ENCODE measurements at places on chromosomes 3 and 15.

GRCh38 chr15:80951941-80952340 is 37.7 kb downstream of the MESD start:
- H3K36me3 ChIP-seq, result peaks cover 31% of the 10 kb centered on the region
- H3K4me3 ChIP-seq, result no peak overlapping the region
- H3K27me3 ChIP-seq, result no peaks in the 10 kb centered on the region
- H3K4me1 ChIP-seq, result peaks cover 37% of the 10 kb centered on the region
- H3K27ac ChIP-seq, result no peak overlapping the region
- no peak for DNase-seq

GRCh38 chr3:188558343-188559071 is 404.6 kb downstream of the LPP start:
- peaks cover 28% of the 10 kb centered on the region for H3K4me1 ChIP-seq
- no peak for DNase-seq
- H3K36me3 ChIP-seq, result peaks cover 2% of the 10 kb centered on the region
- H3K4me3 ChIP-seq, result no peak overlapping the region

DNA sequence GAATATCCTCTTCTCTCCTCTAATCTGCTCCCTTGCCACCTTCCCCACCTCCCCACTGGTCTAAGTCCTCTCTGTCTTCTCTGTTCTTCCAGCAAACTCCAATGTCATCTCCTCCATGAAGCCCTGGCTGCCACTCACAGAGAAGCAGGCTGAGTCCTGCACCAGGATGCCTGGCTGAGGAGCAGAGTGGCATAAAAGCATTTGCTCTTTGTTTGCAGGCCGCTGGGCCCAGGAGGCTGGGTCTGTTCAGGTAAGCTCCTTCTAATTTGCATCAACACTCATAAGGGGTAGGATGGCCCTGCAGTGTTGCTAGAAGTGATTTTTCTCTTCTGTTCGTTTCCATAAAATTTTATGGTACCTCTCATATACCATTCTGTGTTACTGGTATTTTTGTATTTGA is 43.2 kb upstream of the KLHL25 start:
- peaks cover 8% of the 10 kb centered on the region for H3K4me1 ChIP-seq
- no peak for DNase-seq
- H3K27me3 ChIP-seq, result no peaks in the 10 kb centered on the region
- H3K4me3 ChIP-seq, result no peak overlapping the region
- no peaks in the 10 kb centered on the region for H3K36me3 ChIP-seq

GRCh38 chr3:188720215-188720614 is 451.6 kb upstream of the TPRG1 start:
- no peaks in the 10 kb centered on the region for H3K36me3 ChIP-seq
- DNase-seq, result no peak
- no peak overlapping the region for H3K27ac ChIP-seq
- H3K4me3 ChIP-seq, result no peak overlapping the region
- H3K27me3 ChIP-seq, result no peaks in the 10 kb centered on the region
- peaks cover 7% of the 10 kb centered on the region for H3K4me1 ChIP-seq

DNA sequence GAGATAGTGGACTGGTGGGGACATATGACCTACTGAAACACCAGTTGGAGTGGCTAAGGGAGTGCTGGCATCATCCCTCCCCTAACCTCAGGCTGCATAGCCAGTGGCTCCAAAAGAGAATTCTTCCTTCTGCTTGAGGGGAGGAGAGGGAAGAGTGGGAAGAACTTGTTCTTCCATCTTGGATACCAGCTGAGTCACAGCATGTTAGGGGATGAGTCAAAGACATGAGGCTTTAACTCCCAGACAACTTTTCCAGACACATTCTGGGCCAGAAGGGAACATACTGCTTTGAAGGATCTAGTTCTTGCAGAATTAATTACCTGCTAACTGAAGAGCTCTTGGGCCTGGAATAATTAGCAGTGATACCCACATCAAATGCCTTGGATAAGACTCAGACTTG is 36.8 kb upstream of the PEX5L start:
- peaks cover 1% of the 10 kb centered on the region for H3K27me3 ChIP-seq
- no peak for DNase-seq
- H3K36me3 ChIP-seq, result no peaks in the 10 kb centered on the region
- no peak overlapping the region for H3K4me3 ChIP-seq

GRCh38 chr3:45597171-45597570 is 2.6 kb downstream of the LIMD1 start:
- H3K4me1 ChIP-seq, result peaks cover 70% of the 10 kb centered on the region
- H3K36me3 ChIP-seq, result no peaks in the 10 kb centered on the region
- H3K27ac ChIP-seq, result peak overlapping the region; percentile 79

GRCh38 chr3:73580343-73580742 is 44.4 kb downstream of the PDZRN3 start:
- H3K4me3 ChIP-seq, result no peak overlapping the region
- H3K36me3 ChIP-seq, result no peaks in the 10 kb centered on the region
- peaks cover 64% of the 10 kb centered on the region for H3K4me1 ChIP-seq
- no peak for DNase-seq
- H3K27me3 ChIP-seq, result no peaks in the 10 kb centered on the region

GRCh38 chr15:60936186-60936585 is 292.9 kb downstream of the RORA start:
- H3K36me3 ChIP-seq, result no peaks in the 10 kb centered on the region
- no peak for DNase-seq
- H3K27ac ChIP-seq, result no peak overlapping the region
- peaks cover under 1% of the 10 kb centered on the region for H3K4me1 ChIP-seq
- no peak overlapping the region for H3K4me3 ChIP-seq
- no peaks in the 10 kb centered on the region for H3K27me3 ChIP-seq

- no peak for DNase-seq
- no peaks in the 10 kb centered on the region for H3K27me3 ChIP-seq
- H3K36me3 ChIP-seq, result no peaks in the 10 kb centered on the region
- H3K4me3 ChIP-seq, result peak overlapping the region; percentile 94
These were observed 643 bp downstream of the MYO5A start for GRCh38 chr15:52527911-52528563.

DNA sequence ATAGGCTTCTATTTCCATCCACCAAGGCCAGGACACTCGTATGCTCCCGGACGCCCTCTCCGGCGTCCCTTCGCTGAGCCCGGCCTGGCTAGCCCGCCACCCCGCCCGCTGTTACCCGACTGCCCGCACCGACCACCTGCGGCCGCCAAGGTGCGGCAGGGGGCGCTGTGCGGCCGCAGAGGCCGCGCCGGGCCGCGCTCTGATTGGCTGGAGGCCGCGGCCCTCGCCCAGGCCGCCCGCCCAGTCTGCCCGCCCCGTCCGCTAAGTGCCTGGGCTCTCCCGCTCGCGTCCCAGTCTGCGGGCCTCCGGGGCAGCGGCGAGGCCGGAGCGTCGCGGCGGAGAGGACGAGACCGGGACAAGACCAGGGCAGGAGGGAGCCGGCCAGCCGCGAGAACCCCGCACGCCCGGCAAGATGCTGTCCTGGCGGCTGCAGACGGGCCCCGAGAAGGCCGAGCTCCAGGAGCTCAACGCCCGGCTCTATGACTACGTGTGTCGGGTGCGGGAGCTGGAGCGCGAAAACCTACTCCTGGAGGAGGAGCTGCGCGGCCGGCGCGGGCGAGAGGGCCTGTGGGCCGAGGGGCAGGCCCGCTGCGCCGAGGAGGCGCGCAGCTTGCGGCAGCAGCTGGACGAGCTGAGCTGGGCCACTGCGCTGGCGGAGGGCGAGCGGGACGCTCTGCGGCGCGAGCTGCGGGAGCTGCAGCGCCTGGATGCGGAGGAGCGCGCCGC is at the start of gene SYNM:
SYNM (plus strand) TSS at position 293 of the 726 bp plus-strand sequence; CDS start at position 413, 120 bp downstream.
- DNase-seq, result peak; percentile 94
- H3K4me1 ChIP-seq, result peaks cover 27% of the 10 kb centered on the region
- peaks cover 4% of the 10 kb centered on the region for H3K27me3 ChIP-seq

- H3K4me1 ChIP-seq, result peaks cover 18% of the 10 kb centered on the region
- no peaks in the 10 kb centered on the region for H3K27me3 ChIP-seq
- no peak overlapping the region for H3K4me3 ChIP-seq
- no peaks in the 10 kb centered on the region for H3K36me3 ChIP-seq
These were observed 189.1 kb upstream of the KBTBD8 start for GRCh38 chr3:66808891-66809594.

- H3K27ac ChIP-seq, result no peak overlapping the region
- no peak overlapping the region for H3K4me3 ChIP-seq
- H3K27me3 ChIP-seq, result no peaks in the 10 kb centered on the region
- peaks cover 1% of the 10 kb centered on the region for H3K36me3 ChIP-seq
These were observed 63.5 kb downstream of the FSIP1 start for GRCh38 chr15:39719109-39719508.

DNA sequence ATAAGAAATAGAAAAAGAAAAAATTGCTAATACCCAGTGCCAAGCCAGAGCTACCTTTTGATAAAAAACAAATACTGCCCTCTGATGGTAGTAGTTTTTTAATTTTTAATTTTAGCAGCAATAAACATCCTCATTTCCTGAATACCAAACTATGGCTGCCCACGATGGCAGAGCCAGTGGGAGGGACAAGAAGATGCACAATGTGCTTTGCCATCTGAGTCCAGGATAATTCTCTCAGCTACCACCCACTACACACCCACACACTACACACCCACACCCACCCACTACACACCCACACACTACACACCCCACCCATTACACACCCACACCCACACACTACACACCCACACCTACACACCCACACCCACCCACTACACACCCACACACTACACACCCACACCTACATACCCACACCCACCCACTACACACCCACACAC is 17.8 kb downstream of the CEP19 start:
- H3K27me3 ChIP-seq, result peaks cover 7% of the 10 kb centered on the region
- H3K4me3 ChIP-seq, result no peak overlapping the region
- no peaks in the 10 kb centered on the region for H3K36me3 ChIP-seq
- H3K4me1 ChIP-seq, result no peaks in the 10 kb centered on the region
- no peak for DNase-seq
- no peak overlapping the region for H3K27ac ChIP-seq

- no peak overlapping the region for H3K27ac ChIP-seq
- no peak for DNase-seq
- H3K27me3 ChIP-seq, result peaks cover 50% of the 10 kb centered on the region
- no peaks in the 10 kb centered on the region for H3K4me1 ChIP-seq
- H3K4me3 ChIP-seq, result no peak overlapping the region
These were observed 15.7 kb downstream of the LYZL4 start for GRCh38 chr3:42394579-42395288.

DNA sequence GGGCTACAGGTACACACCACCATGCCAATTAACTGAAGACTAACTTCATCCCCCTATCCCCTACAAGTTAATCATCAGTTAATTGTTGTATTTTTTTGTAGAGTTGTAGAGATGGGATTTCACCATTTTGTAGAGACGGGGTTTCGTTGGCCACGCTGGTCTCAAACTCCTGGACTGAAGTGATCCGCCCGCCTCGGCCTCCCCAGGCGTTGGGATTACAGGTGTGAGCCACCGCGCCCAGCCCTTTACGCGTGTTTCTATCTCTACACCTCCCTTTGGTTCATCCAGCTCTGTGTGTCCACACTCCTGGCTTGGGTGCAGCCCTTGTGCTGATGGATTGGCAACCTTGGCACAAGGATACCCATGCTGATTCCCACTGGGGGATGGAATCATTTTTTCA is 258.8 kb downstream of the FAM43A start:
- peaks cover 1% of the 10 kb centered on the region for H3K36me3 ChIP-seq
- H3K4me3 ChIP-seq, result no peak overlapping the region
- H3K27me3 ChIP-seq, result peaks cover 1% of the 10 kb centered on the region
- no peaks in the 10 kb centered on the region for H3K4me1 ChIP-seq
- no peak for DNase-seq

DNA sequence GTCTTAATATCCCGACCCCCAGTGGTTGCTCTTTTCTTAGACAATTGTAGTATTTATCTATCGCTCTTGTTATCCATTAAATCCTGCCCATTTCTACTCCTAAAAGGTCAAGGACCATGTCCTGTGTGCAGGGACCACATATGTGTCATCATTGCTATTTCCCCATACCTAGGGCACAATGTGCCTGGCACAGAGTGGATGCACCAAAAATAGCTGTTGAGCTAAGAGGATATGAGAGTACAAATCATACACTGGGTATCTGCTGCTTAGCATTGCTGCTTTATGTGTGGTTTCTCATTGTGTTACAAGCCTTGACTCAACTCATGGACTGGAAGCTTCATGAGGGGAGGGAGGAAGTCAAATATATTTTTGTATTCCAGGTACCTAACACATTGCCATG is 3.4 kb upstream of the MITF start:
- H3K4me1 ChIP-seq, result peaks cover 22% of the 10 kb centered on the region
- DNase-seq, result no peak
- H3K36me3 ChIP-seq, result no peaks in the 10 kb centered on the region
- H3K27ac ChIP-seq, result no peak overlapping the region

GRCh38 chr3:155658671-155659261 is 86.1 kb downstream of the PLCH1 start:
- DNase-seq, result no peak
- H3K36me3 ChIP-seq, result no peaks in the 10 kb centered on the region
- no peaks in the 10 kb centered on the region for H3K27me3 ChIP-seq
- no peaks in the 10 kb centered on the region for H3K4me1 ChIP-seq

DNA sequence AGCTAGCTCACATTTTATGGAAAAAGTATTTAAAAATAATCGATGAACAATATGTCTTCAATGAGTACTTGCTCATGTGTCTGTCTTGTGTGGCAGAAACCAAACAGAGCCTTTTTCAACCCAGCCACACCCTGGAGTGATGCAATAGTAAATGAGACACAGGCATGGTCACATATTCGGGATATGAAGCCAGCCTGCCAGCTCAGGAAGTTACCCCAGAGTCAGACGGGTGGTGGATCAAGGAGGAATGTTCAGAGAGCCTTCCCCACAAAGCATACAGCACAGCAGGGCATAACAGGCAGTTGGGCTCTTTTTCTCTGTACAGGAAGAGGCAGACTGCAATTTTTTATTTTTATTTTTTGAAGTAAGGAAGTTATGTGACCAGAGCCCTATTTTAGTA is 27.3 kb downstream of the LARP6 start:
- no peak for DNase-seq
- peak overlapping the region; percentile 93 for H3K27ac ChIP-seq
- H3K4me3 ChIP-seq, result no peak overlapping the region
- H3K36me3 ChIP-seq, result peaks cover 5% of the 10 kb centered on the region
- peaks cover 48% of the 10 kb centered on the region for H3K4me1 ChIP-seq
- no peaks in the 10 kb centered on the region for H3K27me3 ChIP-seq
